ENCODE measurements at places on chromosomes 5 and 9.
A peak's percentile ranks its signal among the peaks of the same experiment; 100 is the strongest.

DNA sequence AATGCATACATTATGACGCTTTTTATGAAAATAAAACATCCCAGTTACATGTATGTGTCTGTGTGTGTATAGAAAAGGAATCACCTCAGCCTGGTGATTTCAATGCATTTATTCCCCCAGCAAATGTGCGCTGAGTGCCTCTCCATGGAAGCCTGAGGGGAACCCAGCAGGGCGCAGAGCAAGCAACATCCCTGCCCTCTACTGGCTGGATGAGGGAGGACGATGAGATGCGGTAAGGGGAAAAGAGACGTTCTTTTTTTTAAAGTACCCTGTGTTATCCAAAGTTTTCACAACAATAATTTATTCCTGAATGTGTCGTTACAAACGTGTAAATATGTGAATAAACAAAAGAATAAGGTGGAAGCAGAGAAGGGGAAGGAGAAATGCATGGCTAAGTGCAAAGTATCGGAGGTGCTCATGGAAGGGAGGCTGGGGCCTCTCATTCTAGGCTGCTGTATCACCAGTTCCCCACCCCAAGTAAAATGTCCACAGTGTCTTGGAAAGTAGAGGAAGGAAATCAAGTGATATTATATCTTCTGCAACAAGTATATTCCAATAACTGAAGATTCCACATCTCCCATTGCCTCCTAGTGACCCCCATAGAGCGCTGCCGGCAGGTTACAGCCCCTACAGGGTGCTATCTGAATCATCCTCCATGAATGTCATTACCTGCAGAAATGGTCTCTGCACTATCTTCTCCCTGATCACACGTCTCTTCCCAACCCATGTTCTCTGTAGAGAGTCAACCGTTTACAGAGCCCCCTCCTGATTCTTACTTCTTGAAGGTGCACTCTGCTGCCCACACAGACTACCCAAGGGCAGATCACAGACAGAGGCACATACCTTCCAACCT is 13.0 kb upstream of the ABLIM3 start:
- DNase-seq: no peak

- no peak for DNase-seq
Observed at GRCh38 chr9:21656776-21657674, 145.4 kb upstream of the MTAP start.

DNA sequence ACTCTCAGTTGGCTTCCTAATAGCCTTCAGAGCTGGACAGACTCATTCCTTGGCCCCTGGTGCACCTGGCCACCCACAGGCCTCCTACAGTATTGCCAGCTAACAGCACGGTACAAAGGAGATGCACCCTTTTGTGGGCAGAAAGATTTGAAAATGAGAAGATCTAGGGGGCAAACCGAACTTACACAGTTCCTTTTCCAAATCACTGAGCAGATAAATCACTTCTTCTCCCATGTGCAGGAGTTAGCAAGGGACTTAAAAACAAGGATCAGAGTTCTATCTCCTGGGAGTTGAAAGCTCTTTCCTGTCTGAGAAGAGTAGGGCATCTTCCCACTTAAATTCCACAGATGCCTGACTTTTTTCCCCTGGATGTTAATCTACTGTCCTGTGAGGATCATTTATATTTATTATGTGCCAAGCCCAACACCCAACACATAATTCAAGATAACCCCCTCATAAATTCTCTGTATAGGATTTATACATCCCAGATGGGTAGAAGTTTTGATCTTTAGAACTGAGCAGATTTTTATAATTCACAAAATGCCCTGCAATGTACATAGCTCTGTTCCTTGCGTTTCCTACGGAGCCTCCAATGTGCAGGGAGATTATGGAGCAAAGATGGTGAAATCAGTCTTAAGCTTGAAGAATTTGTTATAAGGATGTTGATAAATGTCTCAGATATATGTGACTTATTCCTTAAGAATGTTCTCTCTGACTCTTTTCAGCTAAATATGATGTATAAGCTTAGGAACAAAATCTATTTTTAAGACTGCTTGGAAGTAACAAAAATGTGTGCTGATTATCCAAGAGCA is 207.2 kb upstream of the DAPK1 start:
- no peak for DNase-seq

DNA sequence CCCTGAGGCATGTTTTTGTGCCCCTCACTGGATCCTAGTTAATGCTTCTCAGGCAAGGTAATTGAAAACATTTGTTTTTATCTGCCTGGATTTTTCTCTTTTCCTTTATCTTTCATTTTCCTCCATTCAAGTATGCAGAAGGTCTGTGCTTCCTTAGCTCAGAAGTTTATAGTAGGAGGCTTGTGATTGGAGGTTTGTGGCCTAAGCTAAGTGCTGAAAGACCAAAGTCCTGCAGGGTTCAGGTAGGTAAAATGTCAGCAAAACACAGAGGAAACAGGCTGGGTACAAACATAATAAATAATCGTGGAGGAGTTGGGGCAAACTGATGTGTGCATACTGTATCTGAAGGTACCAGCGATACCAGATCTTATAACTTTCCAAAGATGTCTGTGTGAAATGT is 230.9 kb upstream of the KLF4 start:
- DNase-seq: no peak

DNA sequence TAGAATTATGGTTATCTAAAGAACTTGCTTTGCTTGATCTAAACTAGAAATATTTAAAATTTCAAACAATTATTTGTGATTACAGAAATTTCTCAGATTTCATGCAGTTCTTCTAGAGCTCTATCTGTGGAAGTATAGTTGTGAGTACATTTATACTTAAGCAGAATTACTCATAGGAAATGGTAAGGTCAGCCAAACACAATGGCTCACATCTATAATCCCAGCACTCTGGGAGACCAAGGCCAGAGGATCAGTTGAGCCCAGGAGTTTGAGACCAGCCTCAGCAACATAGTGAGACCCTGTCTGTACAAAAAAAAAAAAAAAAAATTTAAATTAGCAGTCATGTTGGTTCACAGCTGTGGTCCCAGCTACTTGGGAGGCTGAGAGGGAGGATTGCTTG is 71.0 kb downstream of the INVS start:
- no peak for DNase-seq

DNA sequence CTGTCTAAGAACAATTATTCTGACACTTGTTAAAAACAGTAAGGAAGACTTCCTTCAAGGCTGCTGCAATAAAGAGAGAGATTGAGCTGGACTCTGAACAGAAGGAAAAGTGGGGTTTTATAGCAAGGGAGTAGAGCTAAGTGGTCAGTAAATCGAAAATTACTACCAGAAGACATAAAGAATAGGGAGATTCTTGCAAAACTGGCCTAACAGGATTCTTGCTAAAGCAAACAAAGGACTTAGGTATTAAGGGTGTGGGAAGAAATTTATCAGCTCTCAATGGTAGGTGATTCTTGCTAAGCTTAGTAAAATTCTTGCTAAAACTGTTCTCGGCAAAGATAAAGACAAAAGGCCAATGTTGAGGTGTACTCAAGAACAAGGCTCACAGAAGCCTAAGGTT is 300.5 kb downstream of the SLCO4C1 start:
- no peak for DNase-seq

GRCh38 chr9:13181652-13182051 is 97.8 kb downstream of the MPDZ start:
- DNase-seq: no peak

- no peak for DNase-seq
Observed at GRCh38 chr5:112371067-112371466, 48.0 kb downstream of the EPB41L4A start.

- no peak for DNase-seq
Observed at GRCh38 chr5:79077680-79078365, 8.3 kb downstream of the BHMT2 start.

GRCh38 chr9:111966124-111966723 is 69.6 kb downstream of the UGCG start:
- no peak for DNase-seq

- DNase-seq: no peak
Observed at GRCh38 chr9:121641224-121641611, 10.2 kb upstream of the DAB2IP start.

GRCh38 chr9:71929791-71930440 is 18.5 kb downstream of the C9orf85 start:
- DNase-seq: no peak

DNA sequence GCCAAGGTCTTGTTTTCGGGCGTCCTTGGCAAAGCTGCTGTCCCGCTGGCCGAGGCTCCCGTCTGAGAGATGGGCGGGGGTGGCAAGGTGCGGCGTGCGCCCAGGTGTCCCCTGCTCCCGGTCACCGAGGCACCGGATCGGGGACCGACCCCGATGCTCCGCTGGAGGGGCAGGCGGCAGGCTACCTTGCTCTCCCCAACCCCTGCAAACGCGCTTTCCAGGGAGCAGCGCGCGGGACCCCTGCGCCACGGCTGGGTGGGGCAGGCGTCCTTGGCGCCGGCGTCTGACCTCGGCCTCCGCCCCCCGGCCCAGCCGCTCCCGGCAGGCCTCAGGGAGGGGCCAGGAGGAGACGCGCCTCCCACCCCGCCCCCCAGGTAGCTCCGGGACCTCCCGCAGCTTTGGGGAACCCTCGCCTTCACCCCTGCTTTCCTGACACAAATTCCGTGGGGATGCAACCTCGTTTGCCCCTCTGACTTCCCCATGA is 551 bp downstream of the N4BP3 start:
- DNase-seq: peak; percentile 53

GRCh38 chr5:30112867-30113266 is 1080.6 kb upstream of the CDH6 start:
- DNase-seq: no peak

- DNase-seq: peak; percentile 84
Observed at GRCh38 chr9:33721674-33722358, 73.5 kb upstream of the PRSS3 start.

DNA sequence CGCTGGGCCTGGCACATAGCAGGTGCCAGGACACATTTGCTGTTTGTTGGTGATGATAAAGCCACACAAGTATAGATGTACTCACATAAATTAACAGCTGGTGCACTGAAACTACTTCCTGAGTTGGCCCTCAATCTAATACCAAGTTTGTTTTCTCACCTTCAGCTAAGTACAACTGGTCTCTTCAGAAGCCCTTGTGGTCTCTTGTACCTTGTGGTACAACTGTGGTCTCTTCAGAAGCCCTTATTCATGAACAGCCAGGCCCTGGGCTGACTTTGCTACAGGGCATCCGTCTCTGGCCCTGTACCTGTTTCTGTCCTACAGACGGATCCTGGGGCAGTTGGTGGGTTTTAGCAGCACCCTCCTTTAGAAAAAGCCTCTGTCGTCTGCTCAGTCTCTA is 81.5 kb downstream of the DAB2IP start:
- DNase-seq: no peak

DNA sequence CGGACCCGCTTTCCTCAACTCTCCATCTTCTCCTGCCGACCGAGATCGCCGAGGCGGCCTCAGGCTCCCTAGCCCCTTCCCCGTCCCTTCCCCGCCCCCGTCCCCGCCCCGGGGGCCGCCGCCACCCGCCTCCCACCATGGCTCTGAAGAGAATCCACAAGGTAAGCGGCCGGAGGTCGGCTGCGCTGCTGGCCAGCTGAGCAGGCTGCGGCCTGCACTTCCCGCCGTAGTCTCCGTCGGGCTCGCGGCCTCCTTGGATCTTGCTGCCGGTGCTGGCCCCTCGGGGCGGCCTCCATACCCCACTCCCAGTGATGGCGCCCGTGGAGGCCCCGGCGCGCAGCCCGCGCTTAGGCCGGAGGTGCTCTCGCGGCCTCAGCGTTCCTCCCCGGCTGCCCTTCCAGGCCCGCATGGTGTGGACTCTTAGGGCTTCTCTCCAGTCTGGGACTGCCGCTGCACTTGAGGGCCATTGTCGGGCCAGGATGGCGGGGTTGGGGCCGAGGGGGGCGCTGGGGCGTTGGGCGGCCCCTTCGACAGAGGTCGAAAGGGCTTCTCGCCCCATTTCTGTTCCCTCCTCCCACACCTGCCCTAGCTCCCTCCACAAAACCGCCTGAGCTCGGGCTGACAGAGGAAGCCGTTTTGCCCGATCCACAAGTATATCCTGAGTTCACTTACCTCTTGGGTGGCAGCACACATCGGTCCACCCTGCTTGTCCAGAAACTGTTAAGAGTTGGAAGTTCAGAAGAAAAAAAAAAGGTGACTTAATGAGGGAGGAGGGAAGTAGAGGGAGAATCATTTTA is 714 bp downstream of the UBE2D2 start:
- peak; percentile 68 for DNase-seq

- no peak for DNase-seq
Observed at GRCh38 chr5:164341056-164341619, 835.7 kb downstream of the MAT2B start.

GRCh38 chr5:168312606-168313295 is 21.3 kb downstream of the WWC1 start:
- no peak for DNase-seq

GRCh38 chr5:150278916-150279315 is 10.7 kb downstream of the CAMK2A start:
- no peak for DNase-seq

DNA sequence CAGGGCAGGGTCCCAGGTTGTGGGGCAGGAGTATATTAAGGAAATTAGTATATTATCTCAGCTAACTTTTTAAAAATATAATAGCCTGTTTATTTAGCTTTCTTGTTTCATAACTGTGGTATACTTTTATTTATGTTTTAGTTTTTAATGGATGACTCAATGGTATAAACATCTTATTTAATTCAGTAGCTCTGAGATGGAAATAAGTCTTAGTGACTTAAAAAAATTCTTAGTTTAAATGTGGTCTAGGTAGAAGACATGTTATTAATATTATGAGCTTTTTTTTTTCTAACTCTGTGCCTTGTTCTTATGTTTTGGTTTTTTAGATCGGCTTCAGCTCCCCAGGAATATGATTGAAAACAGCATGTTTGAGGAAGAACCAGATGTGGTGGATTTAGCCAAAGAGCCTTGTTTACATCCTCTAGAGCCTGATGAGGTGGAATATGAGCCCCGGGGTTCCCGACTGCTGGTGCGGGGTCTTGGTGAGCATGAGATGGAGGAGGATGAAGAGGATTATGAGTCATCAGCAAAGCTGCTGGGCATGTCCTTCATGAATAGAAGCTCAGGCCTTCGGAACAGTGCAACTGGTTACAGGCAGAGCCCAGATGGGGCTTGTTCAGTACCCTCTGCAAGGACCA is 43.1 kb downstream of the LNPEP start:
- no peak for DNase-seq

GRCh38 chr9:124452841-124453585 is 2.8 kb downstream of the ADGRD2 start:
- DNase-seq: no peak
